ENCODE measurements at places on chromosomes 12 and 14.

- no peak for DNase-seq
These were observed 287.5 kb downstream of the GALC start for GRCh38 chr14:87705439-87705896.

DNA sequence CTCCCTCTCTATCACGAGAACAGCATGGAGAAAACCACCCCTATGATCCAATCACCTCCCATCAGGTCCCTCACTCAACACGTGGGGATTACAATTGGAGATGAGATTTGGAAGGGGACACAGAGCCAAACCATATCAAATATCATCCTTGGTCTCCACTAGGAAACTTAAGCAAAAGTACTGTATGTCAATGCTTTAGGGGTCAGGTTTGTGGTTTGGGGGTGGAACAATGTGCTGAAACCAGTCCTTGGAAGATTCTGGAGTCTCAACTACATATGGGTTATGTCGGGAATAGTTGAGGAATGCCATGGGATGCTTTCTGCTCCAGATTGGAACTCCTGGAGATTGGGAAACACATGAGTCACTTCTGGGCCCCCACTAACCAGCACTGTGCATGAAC, 48.3 kb upstream of the CCDC63 start:
- DNase-seq = no peak

GRCh38 chr12:122368361-122369073, 54.0 kb downstream of the CLIP1 start:
- no peak for DNase-seq

DNA sequence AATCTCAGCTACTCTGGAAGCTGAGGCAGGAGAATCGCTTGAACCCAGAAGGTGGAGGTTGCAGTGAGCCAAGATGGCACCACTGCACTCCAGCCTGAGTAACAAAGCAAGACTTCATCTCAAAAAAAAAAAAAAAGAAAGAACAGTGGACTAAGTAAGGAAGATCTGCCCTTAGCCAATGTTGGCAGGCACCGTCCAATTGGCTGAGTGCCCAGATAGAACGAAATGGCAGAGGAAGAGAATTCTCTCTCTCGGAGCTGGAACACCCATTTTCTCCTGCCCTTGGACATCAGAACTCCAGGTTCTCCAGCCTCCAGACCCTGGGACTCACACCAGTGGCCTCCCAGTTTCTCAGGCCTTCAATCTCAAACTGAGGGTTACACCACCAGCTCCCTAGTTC, 49.9 kb downstream of the ESR2 start:
- DNase-seq = no peak

GRCh38 chr14:98244162-98244948, 1027.6 kb downstream of the BCL11B start:
- DNase-seq = no peak

GRCh38 chr14:79758985-79759384, 452.3 kb downstream of the DIO2 start:
- DNase-seq = no peak

- no peak for DNase-seq
These were observed 2.0 kb downstream of the SCN8A start for GRCh38 chr12:51593021-51593420.

- no peak for DNase-seq
These were observed 2.4 kb upstream of the CRIP1 start for GRCh38 chr14:105484069-105484996.

GRCh38 chr12:84069699-84070098, 842.9 kb downstream of the SLC6A15 start:
- no peak for DNase-seq

GRCh38 chr12:45276154-45276755, 60.4 kb downstream of the ANO6 start:
- DNase-seq = no peak

- DNase-seq = no peak
These were observed 21.2 kb downstream of the GPRC5D start for GRCh38 chr12:12930633-12931219.

DNA sequence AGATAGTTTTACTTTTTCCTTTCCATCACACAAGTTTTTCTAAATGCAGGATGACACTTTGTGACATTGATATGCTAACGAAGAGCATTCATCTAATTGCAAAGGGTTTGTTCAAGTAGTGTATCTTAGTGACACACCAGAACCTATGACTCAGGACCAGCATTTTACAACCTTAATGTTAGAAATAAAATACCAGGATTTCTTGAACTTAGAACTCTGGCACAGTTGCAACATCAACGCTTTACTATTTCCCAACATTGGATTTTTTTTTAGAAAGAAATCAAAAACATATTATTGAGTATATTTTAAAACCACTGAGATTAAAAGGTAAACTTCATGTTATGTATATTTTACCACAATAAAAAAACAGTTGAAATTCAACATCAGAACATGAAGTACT, 17.9 kb upstream of the PLEKHG6 start:
- no peak for DNase-seq

- DNase-seq = no peak
These were observed 14.6 kb downstream of the GNPNAT1 start for GRCh38 chr14:52776816-52777215.

DNA sequence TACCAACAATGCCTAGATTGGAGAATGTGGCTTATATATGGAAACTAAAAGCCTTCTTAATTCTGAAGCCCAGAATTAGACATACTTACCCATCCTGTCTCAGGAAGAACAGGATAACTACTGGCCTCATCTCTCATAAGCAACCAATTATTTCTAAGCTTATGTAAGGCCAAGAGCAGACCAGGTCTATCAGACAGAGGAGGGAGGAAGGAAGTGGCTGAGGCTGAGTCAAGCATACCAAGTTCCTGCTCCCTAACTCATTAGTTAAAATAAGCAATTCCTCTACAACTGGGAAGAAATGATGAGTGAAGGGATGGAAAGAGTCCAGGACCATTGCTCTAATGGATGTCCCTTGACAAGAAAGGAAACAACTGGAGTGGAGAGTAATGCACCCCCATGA, 27.0 kb upstream of the INSM2 start:
- DNase-seq = no peak

DNA sequence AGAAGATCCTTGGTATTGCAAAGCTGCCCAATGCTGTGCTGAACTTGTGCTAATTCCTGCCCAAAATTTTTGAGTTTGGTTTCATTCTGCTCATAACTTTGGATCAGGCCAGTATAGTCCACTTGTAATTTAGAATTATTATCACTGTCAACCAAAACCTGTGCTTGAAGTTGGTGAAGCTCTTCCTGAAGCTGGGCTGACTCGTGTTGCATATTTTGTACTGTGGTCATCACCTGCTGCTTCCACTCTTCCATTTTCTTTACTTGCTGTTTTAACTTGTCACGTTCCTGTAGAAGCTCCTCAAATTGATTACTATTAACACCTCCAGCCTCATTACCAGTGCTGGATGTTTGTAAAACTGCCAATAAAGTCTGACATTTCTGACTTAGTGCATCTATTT, 35.8 kb downstream of the TRIP11 start:
- DNase-seq = no peak

DNA sequence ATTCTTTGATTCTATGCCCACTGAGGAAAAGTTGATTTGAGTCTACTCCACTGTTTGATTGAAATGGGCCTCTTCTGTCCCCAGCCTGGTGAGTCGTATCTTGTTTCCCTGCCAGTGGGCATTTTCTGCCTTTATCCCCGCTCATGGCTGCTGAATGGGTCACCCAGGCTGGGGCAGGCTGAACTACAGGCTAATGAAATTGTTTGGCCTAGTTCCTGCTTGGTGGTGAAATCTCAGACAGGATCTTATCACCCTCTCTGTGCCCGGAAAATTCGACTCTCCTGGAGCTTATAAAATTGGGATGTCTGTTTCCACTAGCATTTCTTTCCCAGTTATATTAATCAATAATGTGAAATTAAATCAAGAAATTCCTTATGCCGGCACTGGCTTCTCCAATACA, 65.0 kb downstream of the CHST11 start:
- no peak for DNase-seq

DNA sequence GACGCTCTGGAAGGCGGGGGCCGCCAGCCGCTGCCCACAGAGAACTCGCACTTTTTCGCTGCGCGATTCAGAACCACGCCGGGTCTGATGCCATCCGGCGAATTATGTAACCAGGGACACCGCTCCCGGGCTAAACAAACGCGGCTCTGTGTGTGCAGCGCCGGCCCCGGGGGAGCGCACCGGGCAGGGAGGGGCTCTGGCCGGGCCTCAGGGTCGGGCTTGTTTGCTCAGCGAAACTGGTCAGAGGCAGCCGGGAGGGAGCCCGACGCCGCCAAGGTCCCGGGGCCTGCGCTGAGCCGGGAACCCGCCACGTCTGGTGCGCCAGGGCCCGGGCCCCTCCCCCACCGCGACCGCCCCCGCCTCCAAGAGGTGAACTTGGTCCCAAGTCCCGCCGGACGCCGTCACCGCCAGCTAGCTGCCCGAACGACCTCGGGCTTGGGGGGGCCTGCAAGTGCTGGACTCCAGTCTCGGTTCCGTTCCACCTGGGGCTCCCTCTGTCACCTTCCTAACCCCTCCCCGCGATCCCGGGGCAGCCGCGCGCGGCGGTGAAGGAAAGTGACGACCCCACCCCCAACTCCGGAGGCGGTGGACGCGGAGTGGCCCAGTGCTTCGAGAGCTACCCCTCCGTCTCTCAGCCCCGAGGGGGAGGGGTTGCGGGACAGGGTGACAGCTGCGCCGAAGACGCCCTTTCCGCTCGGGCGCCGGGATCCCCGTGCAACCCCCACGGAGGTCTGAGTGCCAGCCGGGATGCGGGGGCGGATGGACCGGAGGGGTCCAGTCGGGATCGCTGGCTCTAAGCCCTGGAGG, 848 bp downstream of the CTDSP2 start:
- DNase-seq = no peak

GRCh38 chr14:68788996-68789820, 3.7 kb downstream of the ZFP36L1 start:
- DNase-seq = no peak
